ENCODE measurements at places on chromosomes 2 and 18. TPM values are rescaled to one million over a fixed set of nuclear protein-coding genes. Genes with fewer than 3 reads are reported as not detected.

The MPP4 gene
- 0.18 TPM for total RNA-seq

The DNMT3A gene
- 113 TPM for total RNA-seq

The UGT1A1 gene
- total RNA-seq: not detected

The ZNF516 gene
- total RNA-seq: 91.2 TPM

The LIMS2 gene
- 8.8 TPM for total RNA-seq

GRCh38 chr2:149902081-149902480, 314.5 kb upstream of the MMADHC start:
- no peak for DNase-seq

The KIF5C gene
- 63.3 TPM for total RNA-seq

The MSH2 gene
- total RNA-seq: 81.9 TPM

GRCh38 chr2:150698016-150698661, 210.7 kb upstream of the RND3 start:
- no peak for DNase-seq

DNA sequence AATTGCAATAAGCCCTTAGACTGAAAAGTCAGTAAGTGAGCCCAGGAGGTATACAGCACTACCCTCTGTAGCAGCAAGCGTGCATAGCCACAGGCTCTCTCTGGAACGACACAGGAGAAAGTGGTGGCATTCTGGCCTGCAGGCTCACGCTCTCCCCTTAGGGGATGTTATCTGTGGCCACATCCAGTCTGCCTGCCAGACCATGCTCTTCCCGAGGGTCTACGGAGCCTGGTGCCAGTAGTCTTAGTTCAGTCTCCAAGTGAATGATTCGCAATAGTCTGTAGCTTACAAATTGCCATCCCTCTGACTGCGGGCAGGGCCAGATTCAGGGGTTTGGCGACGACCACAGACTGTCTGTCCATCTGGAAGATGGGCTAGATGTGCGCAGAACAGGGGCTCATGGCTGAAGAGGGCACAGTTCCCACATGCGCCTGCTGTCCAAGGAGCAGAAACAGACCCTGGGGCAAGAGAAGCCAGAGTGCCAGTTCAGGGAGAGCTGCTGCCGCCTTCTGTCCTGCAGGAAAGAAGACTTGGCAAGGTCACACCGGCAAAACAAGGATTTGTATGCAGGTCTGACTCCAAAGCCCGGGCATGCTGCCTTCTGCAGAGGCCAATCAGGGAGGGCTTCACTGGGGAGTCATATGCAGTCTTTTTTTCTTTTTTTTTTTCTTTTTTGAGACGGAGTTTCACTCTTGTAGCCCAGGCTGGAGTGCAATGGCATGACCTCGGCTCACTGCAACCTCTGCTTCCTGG, 3.5 kb upstream of the KLF11 start:
- DNase-seq: no peak

The GREB1L gene
- 80.5 TPM for total RNA-seq

- DNase-seq: no peak
These were observed 532.1 kb downstream of the RNF144A start for GRCh38 chr2:7449298-7449697.

- DNase-seq: no peak
These were observed 1.5 kb upstream of the FLACC1 start for GRCh38 chr2:201358684-201359083.

DNA sequence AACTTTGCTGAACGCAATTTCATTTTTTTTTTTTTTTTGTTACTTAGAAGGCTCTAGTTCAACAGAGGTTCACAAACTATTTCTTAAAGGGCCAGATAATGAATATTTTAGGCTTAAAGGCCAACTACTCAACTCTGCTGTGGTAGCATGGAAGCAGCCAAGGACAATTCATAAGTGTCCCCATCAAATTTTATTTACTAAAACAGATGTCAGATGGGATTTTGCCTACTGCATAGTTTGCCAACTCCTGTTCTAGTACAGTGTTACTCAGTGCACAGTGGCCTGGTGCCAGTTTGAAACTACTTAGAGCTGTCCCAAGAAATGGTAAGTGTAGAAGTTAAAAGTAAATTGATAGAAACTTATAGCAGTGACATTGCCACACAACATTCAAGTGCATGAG, 949.4 kb upstream of the FANCL start:
- DNase-seq: no peak

The TYMS gene
- total RNA-seq: 264 TPM

DNA sequence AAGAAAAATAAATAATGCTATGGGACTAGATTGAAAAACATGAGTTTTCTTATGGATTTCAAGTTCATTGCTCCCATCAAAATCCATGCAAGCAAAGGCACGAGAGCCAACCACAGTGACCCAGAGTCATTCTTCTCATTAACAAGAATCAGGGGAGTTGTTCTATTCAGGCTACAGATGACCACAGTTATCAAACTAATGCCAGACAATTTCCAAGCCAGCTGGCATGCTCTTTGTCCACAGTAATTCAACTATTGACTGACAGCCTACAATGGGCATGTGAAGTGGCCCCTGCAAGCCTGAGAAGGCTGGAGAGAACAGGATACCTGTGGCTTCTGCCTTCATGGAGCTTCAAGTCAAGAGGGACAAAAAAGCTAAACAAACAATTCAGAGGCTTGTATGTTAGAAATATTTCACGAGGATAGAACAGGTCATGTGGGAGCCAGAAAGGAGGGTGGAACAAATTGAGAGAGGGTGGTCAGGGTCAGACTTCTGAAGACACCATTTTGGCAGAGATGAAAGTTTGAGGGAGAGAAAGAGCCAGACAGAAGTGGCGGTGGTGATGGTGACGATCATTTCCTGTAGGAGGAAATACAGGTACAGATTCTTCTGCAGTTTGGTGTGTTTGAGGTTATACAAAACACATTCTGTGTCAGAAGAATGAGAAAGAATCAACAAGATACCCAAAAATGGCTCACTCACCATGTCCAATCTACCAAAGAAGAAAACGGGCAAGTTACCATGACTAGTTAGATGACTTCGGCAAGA, 732.4 kb downstream of the RNF144A start:
- no peak for DNase-seq

The OLA1 gene
- 166 TPM for total RNA-seq

- DNase-seq: peak; percentile 47
These were observed 83.8 kb downstream of the AGAP1 start for GRCh38 chr2:235577404-235578330.

The ZAP70 gene
- 2.4 TPM for total RNA-seq

The ANO7 gene
- total RNA-seq: 3.2 TPM

GRCh38 chr2:159639712-159640111, 23.4 kb upstream of the BAZ2B start:
- no peak for DNase-seq

The MARCHF4 gene
- total RNA-seq: 0.86 TPM

DNA sequence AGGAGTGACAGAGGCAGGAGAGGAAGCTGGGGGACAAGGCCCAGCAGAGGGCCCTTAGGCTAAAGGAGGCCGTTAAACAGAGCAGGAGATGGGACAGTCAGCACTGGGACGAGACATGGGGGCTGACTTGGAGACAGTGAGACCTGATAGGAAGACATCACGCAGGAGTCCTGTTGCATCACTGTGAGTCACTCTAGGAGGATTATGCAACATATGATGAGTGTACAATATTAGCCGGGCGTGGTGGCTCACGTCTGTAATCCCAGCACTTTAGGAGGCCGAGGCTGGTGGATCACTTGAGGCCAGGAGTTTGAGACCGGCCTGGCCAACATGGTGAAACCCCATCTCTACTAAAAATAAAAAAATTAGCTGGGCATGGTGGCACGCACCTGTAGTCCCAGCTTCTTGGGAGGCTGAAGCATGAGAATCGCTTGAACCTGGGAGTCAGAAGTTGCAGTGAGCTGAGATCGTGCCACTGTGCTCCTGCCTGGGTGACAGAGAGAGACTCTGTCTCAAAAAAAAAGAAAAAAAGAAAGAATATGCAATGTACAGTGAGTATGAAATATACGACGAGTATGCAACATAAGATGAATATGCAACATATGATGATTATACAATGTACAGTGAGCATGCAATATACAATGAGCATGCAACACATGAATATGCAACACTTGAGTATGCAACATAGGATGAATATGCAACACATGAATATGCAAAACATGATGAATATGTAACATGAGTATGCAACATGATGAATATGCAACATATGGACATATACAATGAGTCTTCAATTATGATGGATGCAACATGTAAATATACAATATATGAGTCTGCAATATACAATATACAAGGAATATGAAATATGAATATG, 83.3 kb upstream of the ID2 start:
- DNase-seq: no peak

DNA sequence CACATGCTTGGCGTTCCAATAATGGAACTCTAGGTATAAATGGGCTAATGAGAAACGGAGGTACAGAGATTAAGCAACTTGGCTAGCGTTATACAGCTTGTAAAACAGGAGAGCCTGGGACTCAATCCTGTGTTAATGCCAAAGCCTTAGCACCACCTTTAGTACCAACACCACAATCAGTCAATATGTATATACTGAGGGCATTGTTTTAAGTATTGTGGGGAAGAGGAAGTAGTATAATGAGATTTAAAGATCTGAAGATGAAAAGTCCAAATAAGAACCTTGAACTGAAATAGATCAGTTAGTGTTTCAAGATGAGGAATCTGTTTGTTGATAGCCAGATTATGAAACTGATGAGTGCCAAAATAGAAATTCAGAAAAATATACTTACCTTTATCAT, 8.1 kb downstream of the MARS2 start:
- no peak for DNase-seq

- no peak for DNase-seq
These were observed 3.0 kb downstream of the PIKFYVE start for GRCh38 chr2:208269091-208269490.
